Activated naive CD4-positive, alpha-beta T cell treated with anti-CD3 and anti-CD28 coated beads, Interleukin-2, amount 10 ng/mL, durations not matched to agents 7 days and 5 days (primary cell): ENCODE measurements at places on chromosomes 11 and 22.

DNA sequence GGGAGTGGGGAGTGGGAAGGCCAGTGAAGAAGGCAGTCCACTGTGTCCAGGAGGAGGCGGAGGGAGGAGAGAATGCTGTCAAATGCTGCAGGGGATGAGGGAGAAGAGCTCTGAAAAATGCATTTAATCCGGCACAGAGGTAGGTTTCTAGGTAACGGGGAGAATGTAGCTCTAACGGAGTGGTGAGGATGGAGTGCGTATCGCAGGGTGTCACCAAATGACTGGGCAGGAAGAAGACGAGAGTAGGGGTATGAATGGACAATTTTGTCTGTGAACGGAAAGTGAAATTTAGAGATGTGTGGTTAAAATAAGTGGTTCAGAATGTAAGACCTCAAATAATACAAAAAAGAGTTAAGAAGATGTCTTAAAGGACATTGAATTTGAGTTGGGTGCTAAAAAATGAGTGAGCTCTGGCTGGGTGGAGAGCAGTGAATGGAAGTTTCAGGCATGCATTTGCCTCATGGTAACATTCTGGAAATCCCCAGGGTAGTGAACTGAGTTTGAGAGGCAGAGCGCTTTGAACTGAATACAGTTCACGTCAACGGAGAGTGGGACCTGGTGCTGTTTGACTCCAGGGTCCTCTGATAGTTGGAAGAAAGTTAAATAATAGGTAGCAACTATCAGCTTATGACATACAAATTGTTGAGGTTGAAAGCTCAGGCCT is 81.3 kb upstream of the CADM1 start:
- H3K4me3 ChIP-seq, result no peak overlapping the region
- no peak overlapping the region for H3K27ac ChIP-seq
- no peaks in the 10 kb centered on the region for H3K36me3 ChIP-seq
- DNase-seq, result no peak
- H3K4me1 ChIP-seq, result no peaks in the 10 kb centered on the region
- no peaks in the 10 kb centered on the region for H3K27me3 ChIP-seq

GRCh38 chr11:35923452-35923851 is 20.4 kb upstream of the LDLRAD3 start:
- no peaks in the 10 kb centered on the region for H3K36me3 ChIP-seq
- DNase-seq, result no peak
- no peaks in the 10 kb centered on the region for H3K27me3 ChIP-seq
- no peak overlapping the region for H3K27ac ChIP-seq
- H3K4me1 ChIP-seq, result no peaks in the 10 kb centered on the region

DNA sequence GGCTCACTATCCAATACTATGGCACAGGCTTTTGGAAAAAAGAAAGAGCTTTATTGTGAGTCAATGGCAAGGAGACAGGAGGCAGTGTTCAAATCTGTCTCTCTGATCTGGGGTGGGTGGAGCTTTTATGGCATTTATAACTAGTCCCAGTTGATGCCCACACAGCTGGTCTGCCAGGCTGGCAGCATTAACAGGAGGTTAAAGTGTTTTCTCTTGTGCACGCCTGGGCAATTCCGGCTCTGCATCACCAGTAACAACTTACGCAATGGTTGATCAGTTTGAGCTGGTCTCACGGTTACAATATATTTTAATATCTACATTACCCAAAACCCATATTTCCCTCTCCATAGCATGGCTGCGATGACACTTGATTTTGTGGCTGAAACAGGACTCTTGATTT is 15.1 kb upstream of the SMIM38 start:
- H3K27me3 ChIP-seq, result peaks cover 11% of the 10 kb centered on the region
- no peak overlapping the region for H3K4me3 ChIP-seq
- no peaks in the 10 kb centered on the region for H3K36me3 ChIP-seq

DNA sequence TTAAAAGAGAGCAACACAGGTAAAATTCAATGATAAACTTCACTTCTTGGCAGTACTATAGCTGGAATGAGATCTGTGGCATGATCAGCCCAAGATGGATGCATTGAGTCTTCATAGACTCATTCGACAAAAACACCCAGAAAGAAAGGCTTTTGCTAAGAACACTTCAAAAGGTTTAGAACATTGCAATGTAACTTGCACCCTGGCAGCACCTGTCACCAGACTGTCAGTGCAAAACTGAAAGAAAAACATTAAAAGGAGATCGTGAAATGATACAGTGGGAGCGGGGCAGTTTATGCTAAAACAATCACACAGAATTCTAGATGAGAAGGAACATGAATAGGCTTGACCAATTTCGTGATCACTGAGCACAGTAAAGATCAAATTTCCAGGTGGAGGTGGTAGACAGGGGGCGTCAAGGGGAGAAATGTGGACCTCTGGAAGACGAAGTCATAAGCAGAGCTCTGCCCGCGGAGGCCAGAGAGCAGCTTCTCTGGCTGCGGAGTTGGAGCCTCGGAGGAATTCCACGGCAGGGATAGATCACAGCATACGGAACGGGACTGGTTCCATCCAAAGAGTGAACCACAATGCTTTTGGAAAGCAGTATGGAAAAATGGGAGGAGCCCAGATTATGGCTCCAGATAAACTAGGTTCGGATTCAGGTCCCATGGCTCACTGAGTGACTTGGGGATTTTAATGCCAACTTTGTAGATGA is 11.9 kb downstream of the VSIG10L2 start:
- DNase-seq, result no peak
- no peak overlapping the region for H3K27ac ChIP-seq
- H3K27me3 ChIP-seq, result peaks cover 6% of the 10 kb centered on the region
- H3K4me3 ChIP-seq, result peak overlapping the region; percentile 29

DNA sequence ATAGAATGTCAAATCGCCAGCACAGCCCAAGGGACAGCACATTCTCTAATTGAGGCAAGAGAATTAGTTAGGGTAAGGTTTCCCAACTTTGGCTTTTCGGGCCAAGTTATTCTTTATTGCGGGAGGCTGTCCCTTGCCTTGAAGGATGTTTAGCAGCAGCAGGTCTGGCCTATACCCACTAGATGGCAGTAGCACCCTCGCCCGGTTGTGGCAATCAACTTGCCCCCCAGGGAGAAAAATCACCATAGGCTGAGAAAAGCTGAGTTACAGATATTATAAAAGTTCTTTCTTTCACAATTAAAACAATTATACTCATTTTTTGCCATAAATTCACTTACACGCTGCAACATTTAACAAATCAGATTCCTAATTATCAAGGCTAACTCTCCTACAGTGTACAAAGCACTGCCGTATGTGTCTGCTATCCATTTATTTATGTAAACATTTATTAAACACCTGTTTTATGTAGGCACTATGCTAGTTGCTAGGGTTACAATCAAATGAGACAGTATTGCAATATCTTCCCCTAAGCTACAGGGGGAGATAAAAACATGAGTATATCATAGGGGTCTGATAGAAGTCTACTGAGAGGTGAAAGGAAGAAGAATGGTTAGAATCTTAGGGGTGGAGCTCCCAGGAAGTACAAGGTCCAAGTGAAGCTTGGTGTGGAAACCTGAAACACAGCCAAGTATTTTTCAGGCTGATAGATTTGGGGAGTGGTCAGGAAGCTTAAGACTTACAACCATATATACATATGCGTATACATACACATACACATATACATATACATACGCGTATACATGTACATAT is 452.3 kb downstream of the RAB38 start:
- H3K27ac ChIP-seq, result no peak overlapping the region
- no peak overlapping the region for H3K4me3 ChIP-seq
- no peak for DNase-seq
- no peaks in the 10 kb centered on the region for H3K27me3 ChIP-seq
- H3K4me1 ChIP-seq, result no peaks in the 10 kb centered on the region

- DNase-seq, result no peak
- no peaks in the 10 kb centered on the region for H3K36me3 ChIP-seq
- H3K4me1 ChIP-seq, result peaks cover 13% of the 10 kb centered on the region
- peaks cover 8% of the 10 kb centered on the region for H3K27me3 ChIP-seq
- no peak overlapping the region for H3K4me3 ChIP-seq
These were observed 23.9 kb downstream of the MCHR1 start for GRCh38 chr22:40703174-40703573.
